ENCODE measurements at places on chromosomes 3 and 15.

DNA sequence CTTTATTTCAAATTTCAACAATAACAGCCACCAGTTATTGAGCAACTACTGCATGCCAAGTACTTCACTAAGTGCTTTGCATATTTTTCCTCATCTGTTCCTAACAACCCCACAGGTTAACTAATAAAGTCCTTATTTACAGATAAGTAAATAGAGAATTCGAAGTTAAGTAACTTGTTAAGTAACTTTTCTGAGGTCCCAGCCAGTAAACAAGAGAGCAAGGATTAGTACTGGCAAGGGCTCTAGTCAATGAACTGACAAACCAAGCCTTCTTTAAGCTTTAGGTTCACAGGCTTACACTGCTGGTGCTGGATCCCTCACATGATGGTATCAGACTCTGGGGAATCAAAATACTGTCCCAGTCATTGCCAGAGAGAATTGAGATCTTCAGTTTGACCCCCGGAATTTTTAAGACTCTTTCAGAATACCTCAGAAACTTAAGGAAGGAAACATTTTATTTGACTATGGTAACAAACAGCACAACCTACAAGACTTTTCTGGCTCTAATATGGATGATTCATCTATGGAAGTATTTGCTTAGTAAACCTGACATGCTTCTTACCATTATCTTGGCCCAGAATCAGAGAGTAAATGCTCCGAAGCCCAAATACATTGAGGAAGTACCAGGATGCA is 16.5 kb downstream of the EMC3 start:
- no peak for DNase-seq

DNA sequence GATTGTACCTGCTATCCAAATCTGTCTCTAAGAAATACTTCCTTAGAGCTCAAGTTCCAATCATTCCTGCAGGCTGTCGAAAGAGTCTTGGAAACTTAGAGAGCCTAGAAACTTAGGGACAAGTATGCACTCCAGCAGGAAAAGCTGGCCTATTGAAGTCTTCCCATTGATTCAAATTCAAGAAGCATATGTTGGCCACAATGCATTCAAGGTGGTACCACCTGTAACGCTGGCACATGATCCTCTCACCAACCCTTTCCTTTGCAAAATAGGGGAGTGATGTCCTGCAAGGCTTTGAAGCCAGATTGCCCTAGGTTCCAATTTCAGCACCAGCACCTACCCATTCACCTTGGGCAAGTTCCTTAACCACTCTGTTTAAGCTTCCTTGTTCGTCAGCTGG is 6.0 kb downstream of the ADAMTS9 start:
- DNase-seq: no peak

- no peak for DNase-seq
These were observed 66.6 kb upstream of the TGFBR2 start for GRCh38 chr3:30539772-30540171.

GRCh38 chr3:95343228-95343627 is 1280.4 kb downstream of the NSUN3 start:
- DNase-seq: no peak

- peak; percentile 16 for DNase-seq
These were observed 158.6 kb upstream of the NR2E3 start for GRCh38 chr15:71651750-71652186.

Data from GM13977 (cell line).